ENCODE measurements at places on chromosomes 6 and 20. TPM values are rescaled to one million over a fixed set of nuclear protein-coding genes. Genes with fewer than 3 reads are reported as not detected.

Gene SF3B5
- 198 TPM for total RNA-seq

Gene MROH8
- total RNA-seq, result 5.2 TPM

Gene VARS1
- 49.9 TPM for total RNA-seq

GRCh38 chr6:90502866-90503407 lies 83.9 kb downstream of the MAP3K7 start:
- H3K36me3 ChIP-seq, result no peaks in the 10 kb centered on the region
- no peaks in the 10 kb centered on the region for H3K4me1 ChIP-seq
- H3K27me3 ChIP-seq, result no peaks in the 10 kb centered on the region
- no peak overlapping the region for H3K4me3 ChIP-seq
- no peak overlapping the region for H3K27ac ChIP-seq
- DNase-seq, result no peak

GRCh38 chr6:135854799-135855198 lies 3.3 kb downstream of the PDE7B start:
- DNase-seq, result no peak
- H3K36me3 ChIP-seq, result no peaks in the 10 kb centered on the region
- H3K27me3 ChIP-seq, result no peaks in the 10 kb centered on the region
- H3K27ac ChIP-seq, result no peak overlapping the region

DNA sequence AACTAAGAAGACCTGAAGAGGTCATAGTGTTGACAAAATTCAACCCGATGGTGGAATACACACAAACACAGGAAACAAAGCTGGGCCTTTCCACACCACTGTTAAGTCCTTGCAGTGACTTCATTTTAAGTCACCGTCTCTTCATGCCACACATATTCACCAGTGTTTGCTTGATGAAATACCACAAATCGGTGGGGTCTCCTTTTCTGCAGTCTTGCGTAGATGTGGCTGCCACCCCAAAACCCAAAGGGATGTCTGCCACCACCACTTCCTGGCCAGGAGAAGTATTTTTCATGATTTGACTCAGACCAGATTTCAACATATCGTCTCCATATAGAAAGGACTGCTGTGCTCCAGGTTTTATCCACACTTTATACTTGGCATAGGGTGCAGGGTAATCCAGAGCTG lies 11.0 kb upstream of the COL10A1 start:
- no peak for DNase-seq
- no peak overlapping the region for H3K27ac ChIP-seq
- H3K36me3 ChIP-seq, result no peaks in the 10 kb centered on the region
- no peak overlapping the region for H3K4me3 ChIP-seq

DNA sequence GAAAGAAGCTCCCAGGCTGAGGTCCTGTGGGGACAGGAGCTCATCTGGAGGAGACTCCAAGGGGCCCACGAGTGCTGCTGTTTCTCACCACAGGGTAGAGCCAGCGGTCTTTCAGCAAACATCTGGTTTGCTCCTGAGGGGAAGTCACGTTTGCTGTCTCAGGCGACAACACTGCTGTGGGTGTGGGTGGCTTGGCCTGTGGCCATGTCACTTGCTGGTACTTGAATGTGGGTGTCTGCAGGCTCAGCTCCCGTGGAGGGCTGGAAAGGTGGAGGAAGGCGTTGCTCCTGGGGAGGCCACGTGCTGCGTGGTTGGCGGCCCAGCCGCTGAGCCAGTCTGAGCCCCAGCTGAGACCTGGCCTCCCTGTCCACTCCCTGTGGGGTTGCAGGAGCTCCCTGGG lies 52.8 kb upstream of the MPC1 start:
- DNase-seq, result no peak
- no peak overlapping the region for H3K27ac ChIP-seq
- H3K27me3 ChIP-seq, result no peaks in the 10 kb centered on the region
- H3K4me1 ChIP-seq, result no peaks in the 10 kb centered on the region
- H3K4me3 ChIP-seq, result no peak overlapping the region

GRCh38 chr20:53926428-53927028 lies 143.9 kb downstream of the BCAS1 start:
- H3K27me3 ChIP-seq, result no peaks in the 10 kb centered on the region
- no peaks in the 10 kb centered on the region for H3K36me3 ChIP-seq
- no peaks in the 10 kb centered on the region for H3K4me1 ChIP-seq
- H3K27ac ChIP-seq, result no peak overlapping the region
- no peak for DNase-seq

Gene PNPLA1
- total RNA-seq, result 2.0 TPM

GRCh38 chr6:14442242-14442641 lies 324.7 kb downstream of the CD83 start:
- H3K27ac ChIP-seq, result no peak overlapping the region
- H3K4me1 ChIP-seq, result no peaks in the 10 kb centered on the region
- no peak overlapping the region for H3K4me3 ChIP-seq
- no peak for DNase-seq

Gene DLL1
- 40.4 TPM for total RNA-seq

DNA sequence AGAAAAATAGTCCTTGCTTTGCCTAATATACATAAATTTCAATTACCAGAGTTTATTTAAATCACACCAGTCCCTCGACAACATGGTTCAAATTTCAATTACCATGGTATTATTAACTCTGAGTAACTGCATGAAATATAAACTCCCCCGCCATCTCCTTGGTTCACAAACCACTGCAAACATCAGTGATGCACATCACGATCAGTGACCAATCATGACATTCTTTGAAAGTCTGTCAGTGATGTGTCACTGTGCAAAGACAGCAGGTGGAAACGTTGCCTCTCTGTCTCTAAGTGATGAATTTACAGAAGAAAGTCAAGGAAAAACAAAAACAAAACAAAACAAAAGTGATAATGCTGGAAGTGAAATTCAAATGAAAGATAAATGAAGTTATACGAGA lies 86.7 kb downstream of the TASP1 start:
- H3K27ac ChIP-seq, result no peak overlapping the region
- no peaks in the 10 kb centered on the region for H3K36me3 ChIP-seq
- no peak for DNase-seq
- H3K4me3 ChIP-seq, result no peak overlapping the region

Gene OXT
- total RNA-seq, result not detected

Data from prostate gland (tissue), 2 donors.